ENCODE measurements at places on chromosomes 6 and 20.

GRCh38 chr6:2225422-2226392 is 19.7 kb downstream of the GMDS start:
- no peak for DNase-seq

- no peak for DNase-seq
Observed at GRCh38 chr6:151869787-151870186, 62.3 kb downstream of the ESR1 start.

DNA sequence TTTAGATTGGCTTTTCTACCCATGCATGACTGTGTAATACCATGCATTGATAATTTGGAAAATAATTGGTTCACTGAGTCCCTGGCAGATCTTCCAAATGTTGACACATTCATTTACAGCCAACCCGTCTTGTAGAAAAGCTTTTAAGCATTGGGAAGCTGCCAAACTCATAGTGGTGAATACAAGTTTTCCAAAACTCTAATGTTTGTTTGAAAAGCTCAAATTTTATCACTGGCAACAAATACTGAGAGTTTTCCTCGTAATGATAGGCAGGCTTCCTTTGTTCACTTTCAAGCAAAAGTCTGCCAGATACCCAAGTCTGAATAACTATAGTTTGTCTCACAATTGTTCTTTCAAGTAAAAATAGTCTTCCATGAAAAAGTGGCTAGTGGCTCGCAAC is 143.0 kb downstream of the FIG4 start:
- DNase-seq: no peak

GRCh38 chr6:32126880-32127279 is 1.2 kb downstream of the ATF6B start:
- DNase-seq: no peak

DNA sequence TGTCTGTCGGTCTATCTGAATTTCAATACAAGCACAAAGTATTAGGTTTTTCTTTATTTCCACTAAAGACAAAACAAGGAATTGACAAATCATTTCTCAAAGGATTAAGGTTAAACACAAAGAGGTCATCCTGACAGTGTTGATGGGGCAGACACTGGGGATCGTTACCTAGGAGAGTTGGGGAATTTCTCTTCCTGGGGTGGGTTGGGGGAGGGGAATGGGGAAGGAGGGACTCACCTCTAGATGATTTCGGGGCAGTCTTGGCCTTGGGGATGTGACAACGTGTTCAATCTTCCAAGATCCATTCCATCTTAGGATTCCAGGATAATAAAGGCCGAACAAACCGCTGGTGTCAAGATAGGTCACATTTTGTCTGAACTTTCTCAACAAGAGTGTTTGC is 35.4 kb upstream of the FOXA2 start:
- DNase-seq: no peak

DNA sequence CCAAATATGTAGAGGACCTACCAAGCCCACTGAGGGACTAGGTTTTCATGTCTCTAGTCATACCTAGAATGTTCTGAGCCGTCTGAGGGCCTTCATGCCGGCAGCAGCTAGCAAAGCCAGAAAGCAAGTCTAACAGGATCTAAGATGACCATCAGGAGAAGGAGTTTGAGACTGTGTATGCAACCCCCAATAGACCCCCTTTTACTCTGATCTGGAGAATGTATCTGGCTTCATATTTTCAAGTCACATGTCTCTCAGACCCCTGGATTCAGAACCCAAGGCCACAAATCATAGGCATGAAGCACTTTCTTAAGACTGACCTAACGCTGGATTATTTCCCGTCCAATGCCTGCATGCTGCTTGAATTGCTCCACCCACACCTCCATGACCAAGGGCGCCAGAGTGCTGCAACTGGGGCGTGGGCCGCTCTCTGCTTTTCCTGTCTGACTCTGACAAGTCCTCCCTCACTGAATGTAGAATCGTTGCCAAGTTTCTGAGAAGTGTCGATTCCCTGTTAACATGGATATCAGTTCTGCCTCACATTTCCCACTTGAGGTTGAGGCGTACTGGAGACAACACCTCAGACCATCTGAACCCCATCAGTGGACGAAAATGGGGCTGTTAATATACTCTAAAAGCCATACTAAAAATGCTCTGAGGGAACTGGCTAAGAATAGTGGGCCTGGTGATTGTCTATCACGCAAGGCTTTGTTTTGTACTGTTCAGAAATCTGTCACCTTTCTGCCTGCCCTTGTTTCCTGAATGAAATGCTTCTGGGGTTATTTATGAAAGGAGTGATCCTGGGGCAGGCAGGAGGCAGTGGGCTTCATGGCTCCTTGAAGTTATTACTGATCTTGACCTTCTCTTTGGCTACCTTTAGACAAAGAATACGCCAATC is 23.9 kb upstream of the ASXL1 start:
- DNase-seq: peak; percentile 16

- no peak for DNase-seq
Observed at GRCh38 chr6:164661716-164662115, 647.7 kb downstream of the C6orf118 start.

DNA sequence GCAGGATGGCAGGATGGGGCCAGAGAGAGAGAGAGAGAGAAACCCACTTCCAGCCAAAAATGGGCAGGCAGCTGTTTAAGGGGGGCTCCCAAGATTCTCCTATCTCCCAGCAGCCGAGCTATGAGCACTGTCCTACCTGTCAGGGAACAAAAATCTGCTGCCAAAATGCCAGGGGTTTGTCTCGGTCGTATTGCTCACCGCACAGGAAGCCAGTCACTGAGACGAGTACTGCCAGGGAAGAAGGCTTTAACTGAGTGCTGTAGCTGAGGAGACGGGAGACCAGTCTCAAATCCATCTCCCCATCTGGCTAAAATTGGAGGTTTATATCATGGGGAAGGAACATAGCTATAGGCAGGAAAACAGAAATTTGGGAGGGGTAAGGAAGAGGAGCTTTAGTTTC is 22.3 kb downstream of the GGTLC1 start:
- DNase-seq: no peak

DNA sequence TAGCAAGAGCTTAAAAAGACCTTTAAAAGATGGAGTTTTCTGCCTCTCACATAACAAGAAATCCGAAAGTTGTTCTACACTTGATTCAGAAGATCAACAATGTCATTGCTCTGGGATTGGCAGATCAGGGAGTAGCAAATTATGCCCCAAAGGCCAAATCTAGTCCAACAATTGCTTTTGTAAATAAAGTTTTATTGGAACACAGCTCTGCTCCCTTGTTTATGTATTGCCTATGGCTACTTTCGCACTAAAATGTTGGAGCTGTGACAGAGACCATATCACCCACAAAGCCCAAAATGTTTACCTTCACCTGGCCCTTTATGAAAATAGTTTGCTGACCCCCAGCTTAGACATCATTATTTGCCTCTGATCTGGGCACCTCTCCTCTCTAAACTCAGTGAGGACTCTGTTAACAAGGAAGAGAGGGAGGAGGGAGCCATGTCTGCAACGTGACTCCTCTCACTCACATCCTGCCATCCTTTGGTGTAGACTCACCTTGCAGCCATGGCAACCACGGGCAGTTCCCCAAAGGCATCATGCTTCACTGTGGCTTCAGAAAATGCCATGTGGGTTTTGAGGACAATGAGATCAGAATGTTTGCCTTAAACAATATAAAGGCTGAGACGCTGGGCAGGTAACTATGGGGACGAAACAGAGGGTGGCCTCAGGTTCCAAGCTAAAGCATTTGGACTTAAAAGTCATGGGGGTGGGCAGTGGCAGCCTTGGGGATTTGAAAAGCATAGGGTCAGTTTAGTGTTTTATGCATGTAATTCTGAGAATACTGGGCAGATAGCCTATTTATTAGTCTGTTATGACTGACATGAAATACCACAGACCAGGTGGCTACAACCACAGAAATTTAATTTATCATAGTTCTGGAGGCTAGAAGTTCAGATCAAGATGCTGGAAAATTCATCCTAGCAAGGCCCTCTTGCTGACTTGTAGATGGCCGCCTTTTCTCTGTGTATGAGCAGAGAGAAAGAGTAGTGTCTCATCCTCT is 149.7 kb upstream of the TNFAIP3 start:
- peak; percentile 64 for DNase-seq

- DNase-seq: no peak
Observed at GRCh38 chr6:75206576-75207342, 906 bp upstream of the COL12A1 start.

GRCh38 chr6:84408028-84408427 is 180.6 kb upstream of the CEP162 start:
- DNase-seq: no peak

DNA sequence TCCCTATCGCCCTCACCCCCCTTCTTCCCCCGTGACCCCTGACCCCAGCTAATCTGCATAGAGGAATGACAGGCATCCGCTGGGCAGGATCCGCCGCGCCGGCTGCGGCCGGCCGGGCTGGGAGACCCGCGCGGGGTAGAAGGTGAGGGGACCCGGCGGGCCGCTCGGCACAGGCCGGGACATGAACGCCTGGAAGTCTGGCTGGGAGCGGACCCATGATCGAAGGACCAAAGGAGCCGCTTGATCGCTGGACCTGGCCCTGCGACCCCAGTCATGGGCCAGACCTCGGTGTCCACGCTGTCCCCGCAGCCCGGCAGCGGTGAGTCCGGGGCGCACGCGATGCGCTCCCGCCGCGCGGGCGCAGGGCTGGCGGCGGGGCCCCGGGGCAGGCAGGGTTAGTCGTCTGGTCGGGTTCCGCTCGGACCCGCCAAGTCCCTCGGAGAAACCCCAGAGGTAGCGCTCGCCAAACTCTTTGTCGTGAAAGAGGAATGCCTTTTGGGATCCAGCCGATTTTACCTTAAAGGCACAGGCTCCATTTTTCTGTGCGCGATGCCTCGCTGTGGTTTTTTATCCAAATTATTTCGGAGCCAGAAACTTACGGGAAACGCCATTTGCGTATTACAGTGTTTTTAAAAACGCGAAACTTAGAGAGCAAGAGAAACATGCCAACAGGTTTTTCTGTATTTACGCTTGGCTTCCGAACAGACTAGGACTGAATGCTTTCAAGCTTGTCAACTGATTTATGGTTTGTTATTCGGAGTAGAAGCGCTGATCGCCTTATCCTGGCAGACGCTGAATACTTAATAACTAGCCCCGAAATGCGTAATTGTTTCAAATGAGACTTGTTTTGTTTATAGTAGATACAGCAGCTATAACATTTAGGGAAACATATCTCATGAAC is at the start of gene PHACTR2:
TSS of gene PHACTR2 (plus strand) at position 75 of the 901 bp plus-strand sequence. CDS start at position 274, 199 bp downstream.
- DNase-seq: peak; percentile 33

DNA sequence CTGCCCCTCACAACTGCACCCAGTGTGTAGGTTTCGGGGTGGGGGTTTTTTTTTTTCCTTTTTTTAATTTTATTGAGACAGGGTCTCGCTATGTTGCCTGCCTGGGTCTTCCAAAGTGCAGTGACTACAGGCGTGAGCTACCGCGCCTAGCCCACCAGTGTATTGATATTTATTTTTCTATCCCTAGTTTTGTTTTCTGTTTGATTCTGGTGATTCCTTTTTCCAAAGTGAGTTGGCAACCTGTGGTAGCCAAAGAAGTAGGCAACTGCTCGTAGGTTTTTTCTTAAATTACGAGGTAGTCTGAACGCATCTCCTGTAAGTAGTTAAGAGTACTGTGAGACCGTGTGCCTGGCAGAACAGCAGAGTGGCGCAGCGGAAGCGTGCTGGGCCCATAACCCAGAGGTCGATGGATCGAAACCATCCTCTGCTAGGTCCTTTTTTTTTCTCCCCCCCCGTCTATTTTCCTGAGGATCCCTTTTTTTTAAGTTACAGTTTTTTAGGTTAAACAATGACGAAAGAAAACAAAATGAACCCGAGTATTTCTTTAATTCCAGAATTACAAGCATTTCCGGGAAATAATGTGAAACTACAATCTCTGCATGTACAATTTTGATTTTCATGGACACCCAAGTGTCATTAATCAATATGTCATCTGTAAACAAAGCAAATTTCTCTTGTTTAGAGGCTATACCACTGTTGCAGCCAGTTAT is 78.7 kb upstream of the BTN3A2 start:
- peak; percentile 72 for DNase-seq

GRCh38 chr6:33744001-33744848 is 2.5 kb downstream of the IP6K3 start:
- peak; percentile 57 for DNase-seq

DNA sequence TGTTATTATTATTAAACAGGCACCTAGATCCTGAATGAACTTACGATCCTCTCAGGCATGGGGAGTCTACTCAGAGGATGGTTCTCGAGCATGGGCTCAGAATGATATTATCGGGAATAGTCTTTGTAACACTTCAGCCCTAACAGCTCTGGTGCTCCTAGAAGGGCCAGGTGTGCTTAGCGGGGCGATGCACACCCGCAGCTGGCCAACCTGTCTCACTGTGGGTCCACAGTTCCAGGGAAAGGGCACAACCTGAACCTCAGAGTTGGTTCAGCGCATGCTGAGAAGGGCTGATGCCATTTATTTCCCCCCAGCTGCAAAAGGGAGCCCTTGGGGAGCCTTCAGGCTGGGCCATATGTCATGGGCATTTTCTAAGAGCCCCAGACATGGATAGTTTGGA is 26.2 kb downstream of the RRAGD start:
- no peak for DNase-seq

- DNase-seq: no peak
Observed at GRCh38 chr6:160972111-160972510, 19.5 kb upstream of the MAP3K4 start.

DNA sequence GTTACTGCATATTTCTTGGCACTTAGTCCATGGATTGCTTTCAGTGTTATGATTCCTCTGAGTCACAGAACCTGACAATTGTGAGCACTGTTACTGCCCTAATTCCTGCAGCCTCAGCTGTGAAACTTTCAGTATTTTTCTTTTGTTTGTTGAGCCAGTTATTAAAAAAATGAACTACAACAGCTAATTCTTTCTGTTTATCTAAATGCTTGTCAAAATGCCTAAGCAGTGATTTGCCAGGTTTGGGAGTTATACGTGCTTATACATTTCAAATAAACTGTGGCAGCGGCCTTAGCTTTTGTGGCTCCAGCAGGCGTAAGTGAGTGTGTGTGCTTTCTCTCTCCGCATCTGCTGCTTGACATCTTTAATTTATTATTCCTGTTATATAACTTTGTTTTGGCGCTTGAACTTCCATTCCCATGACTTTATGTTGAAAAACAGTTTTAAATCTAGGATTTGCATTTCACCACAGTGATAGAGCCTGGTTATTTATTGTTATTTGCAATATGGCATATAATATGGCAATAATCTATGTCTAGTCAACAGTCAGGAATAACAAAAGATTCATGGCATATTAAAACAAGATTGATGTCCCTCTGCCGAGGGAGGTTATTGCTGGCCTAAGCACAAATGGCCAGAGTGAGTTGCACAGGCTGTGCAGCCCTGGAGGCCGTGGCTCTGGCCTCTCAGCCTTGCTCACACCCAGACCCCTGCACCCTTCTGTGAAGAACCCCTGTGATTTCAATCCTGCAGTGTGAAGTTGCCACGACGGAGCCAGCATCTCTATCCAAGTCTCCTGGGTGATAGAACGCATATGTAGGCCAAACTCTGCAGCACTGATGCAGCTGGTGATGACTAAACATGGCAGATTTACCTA is 303.4 kb downstream of the THBS2 start:
- DNase-seq: no peak

- no peak for DNase-seq
Observed at GRCh38 chr6:34547701-34548644, 8.2 kb downstream of the SPDEF start.

GRCh38 chr20:55424968-55425367 is 580.4 kb downstream of the CBLN4 start:
- no peak for DNase-seq

GRCh38 chr6:152701081-152701862 is 3.6 kb downstream of the MYCT1 start:
- no peak for DNase-seq

Data from T follicular helper cell (primary cell).